NCI-H526 (cell line): ENCODE measurements at places on chromosomes 3 and 15.

DNA sequence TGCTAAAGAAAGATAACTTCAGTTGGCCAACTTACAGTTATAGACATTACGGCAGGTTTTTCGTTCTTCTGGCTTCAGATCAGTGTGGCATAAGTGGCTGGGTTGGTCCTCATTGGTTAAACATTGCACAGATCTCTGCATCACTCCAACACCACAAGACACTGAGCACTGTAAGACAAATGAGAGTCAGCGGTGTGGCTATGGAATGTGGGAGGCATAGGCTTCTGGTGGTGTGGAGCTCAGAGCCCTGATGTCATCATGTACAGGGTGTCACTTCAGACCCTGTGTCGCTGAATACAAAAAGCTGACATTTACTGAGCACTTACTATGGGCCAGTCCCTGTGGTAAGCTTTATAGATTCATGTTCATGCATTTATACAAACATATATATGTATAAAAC is 146.0 kb downstream of the ADAMTS9 start:
- no peak for DNase-seq

- DNase-seq = no peak
Observed at GRCh38 chr3:177484926-177485325, 287.6 kb upstream of the TBL1XR1 start.

GRCh38 chr3:122777563-122777962 is 16.1 kb downstream of the HSPBAP1 start:
- DNase-seq = no peak

DNA sequence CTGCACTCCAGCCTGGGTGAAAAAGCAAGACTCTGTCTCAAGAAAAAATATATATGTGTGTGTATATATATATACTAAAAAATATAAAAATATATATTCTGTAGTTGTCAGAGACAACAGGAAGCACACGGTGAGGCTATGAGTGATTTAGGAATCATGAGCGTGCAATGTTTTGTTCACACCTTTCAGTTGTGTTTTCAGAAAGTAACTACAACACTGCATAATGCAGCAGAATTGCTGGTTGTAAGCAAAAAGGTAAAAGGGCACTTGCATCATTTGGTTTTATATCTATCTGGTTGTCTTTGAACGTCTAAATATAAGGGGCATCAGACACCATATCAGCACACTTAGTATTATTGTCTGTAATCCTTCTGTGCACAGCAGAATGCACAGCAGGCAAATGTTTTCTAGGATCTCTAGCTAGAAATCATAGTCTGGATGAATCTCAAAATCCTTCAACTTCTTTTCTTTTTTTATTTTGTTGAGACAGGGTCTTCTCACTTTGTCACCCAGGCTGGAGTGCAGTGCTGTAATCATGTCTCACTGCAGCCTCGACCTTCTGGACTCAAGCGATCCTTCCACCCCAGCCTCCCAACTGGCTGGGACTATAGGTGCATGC is 44.8 kb downstream of the CCR3 start:
- no peak for DNase-seq

DNA sequence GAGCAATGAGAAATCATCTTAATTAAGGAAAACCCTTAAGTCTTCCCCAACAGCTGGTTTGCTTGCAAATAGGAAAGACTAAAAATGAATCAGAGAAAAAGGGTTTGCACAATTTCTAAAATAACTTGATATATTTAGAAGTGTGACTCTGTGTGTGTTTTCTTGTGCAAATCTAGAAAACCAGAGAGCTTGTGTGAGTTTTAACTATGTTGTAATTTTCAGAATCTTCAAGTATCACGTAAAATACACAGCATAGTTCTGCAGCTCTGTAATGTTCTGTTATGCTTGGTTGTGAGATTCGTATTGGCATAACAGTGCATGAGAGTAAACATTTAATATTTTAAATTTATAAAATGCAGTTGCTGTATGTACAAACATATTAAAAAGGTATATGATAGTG is 74.7 kb upstream of the GAP43 start:
- DNase-seq = no peak
